ENCODE measurements at places on chromosomes 2 and 18.

DNA sequence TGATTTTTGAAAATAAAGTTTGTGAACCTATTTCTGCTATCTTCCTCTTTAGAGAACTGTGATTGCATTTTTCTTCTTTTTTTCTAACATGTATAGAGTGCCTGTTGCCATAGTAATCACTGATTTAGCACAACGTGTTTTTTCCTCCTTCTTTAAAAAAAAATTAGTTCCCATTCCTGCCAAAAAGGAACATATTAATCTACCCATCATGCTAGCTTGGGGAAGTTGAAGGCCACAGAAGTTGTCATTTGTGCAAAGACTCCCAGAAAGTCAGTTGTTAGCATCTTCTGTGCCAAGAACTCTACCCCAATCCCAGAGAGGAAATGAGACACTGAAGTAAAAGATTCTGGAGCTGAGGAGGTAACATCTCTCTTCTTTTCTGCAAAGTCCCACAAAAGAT is 57.3 kb downstream of the SLC8A1 start:
- DNase-seq, result no peak

- no peak for DNase-seq
Measured at GRCh38 chr2:177885828-177886466, 186.6 kb downstream of the PDE11A start.

- no peak for DNase-seq
Measured at GRCh38 chr18:8870528-8870927, 165.2 kb downstream of the MTCL1 start.

DNA sequence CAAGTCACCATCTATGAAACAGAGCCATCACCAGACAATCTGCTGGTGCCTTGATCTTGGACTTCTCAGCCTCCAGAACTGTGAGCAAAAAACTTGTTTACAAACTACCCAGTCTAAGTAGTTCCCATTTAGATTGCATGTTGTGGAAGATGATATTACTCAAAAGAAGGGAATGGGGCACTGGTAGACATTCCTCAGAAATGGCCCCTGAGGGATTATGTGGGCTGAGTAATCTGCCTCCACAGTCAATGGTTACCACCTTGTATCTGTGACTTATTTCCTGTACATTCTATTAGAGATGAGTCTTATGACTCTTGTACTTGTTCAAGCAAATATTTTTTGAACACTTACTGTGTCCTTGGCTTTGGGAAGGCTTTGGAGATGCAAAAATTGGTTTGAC is 160.4 kb downstream of the NUP35 start:
- no peak for DNase-seq

GRCh38 chr2:57549642-57550102 is 496.9 kb upstream of the VRK2 start:
- no peak for DNase-seq

GRCh38 chr18:10953672-10954071 is 195.7 kb downstream of the PIEZO2 start:
- no peak for DNase-seq

GRCh38 chr2:54956111-54956627 is 94.1 kb downstream of the RTN4 start:
- DNase-seq, result peak; percentile 66

- peak; percentile 7 for DNase-seq
Measured at GRCh38 chr2:241728000-241728399, 6.4 kb upstream of the D2HGDH start.

GRCh38 chr2:109098251-109098920 is 30.6 kb upstream of the SH3RF3 start:
- DNase-seq, result no peak

- no peak for DNase-seq
Measured at GRCh38 chr2:43276962-43277391, 50.6 kb upstream of the ZFP36L2 start.

- no peak for DNase-seq
Measured at GRCh38 chr18:9690418-9691188, 17.5 kb upstream of the RAB31 start.

- DNase-seq, result no peak
Measured at GRCh38 chr2:121185571-121186074, 99.4 kb downstream of the TFCP2L1 start.

DNA sequence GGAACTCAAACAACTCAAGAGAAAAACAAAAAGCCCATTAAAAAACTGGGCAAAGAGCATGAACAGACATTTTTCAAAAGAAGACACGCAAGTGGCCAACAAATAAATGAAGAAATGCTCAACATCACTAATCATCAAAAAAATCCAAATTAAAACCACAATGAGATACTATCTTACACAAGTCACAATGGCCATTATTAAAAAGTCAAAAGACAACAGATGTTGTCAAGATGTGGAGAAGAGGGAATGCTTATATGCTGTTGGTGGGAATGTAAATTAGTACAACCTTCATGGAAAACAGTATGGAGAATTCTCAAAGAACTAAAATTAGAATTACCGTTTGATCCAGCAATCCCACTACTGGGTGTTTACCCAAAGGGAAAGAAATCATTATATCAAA is 15.1 kb downstream of the LMAN1 start:
- DNase-seq, result no peak

DNA sequence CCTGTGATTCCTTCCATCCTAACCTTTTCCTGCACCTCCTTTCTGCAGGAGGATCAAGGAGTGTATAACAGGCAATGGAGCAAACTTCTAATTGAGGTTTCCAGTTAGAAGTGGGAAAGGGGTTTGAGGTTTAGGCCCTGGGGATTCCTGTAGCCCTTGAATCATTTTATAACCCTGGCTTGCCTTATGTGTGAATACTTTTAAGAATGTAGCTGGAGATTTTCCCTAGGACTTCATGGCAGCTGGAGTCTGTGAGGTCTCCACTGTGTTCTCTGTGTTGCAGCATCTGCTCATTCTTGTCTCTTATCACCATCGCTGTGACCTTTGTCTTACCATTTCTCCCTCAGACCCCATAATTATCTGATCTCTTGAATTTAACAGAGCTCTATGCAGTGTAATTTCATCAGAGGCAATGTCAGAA is 370.2 kb upstream of the SLC14A2 start:
- no peak for DNase-seq

DNA sequence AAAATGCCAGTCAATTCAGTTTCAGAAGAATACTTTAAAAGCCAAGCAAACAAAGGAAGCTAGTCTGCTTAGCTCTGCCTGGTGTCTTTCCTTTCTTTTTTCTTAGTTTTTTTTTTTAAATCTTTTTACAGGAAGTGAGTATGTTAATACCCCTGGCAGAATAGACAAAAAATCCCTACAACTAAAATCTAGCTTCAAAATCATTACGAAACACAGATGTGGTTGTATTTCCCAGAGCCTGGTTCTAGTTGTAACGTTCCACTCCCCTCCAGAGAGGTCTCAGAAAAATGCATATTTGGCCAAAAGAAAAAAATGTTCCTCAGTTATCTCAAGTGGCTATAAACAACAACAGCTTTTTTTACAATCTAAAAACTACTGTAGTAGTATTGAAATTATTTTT is 202.1 kb upstream of the RND3 start:
- no peak for DNase-seq

DNA sequence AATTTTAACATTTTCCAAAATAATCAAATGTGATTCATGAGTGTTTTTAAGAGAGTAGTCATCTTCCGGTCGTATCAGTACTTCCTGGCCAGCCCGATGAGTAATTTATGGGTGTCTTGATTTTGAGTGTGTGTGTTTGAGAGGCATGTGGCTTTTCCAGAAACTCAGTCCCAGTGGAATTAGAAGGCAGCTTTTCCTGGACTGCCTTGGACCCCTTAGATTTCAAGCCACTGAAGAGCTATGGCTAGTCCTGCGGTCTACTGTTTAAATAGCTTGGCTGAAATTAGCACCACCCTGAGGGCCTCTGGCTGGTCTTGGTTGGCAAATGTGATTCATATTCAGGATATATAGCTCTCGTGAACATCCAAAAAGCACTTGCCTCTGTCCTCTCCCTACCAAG is 59.4 kb downstream of the HK2 start:
- DNase-seq, result no peak
